GF-D8 (cell line): ENCODE measurements at places on chromosomes 12 and 14.
A peak's percentile ranks its signal among the peaks of the same experiment; 100 is the strongest.

GRCh38 chr14:91774140-91775096 lies 42.5 kb upstream of the CATSPERB start:
- no peak for DNase-seq

- DNase-seq: no peak
These were observed 25.8 kb downstream of the GPR135 start for GRCh38 chr14:59439256-59439965.

- no peak for DNase-seq
These were observed 222.5 kb upstream of the GRIP1 start for GRCh38 chr12:66901138-66901932.

DNA sequence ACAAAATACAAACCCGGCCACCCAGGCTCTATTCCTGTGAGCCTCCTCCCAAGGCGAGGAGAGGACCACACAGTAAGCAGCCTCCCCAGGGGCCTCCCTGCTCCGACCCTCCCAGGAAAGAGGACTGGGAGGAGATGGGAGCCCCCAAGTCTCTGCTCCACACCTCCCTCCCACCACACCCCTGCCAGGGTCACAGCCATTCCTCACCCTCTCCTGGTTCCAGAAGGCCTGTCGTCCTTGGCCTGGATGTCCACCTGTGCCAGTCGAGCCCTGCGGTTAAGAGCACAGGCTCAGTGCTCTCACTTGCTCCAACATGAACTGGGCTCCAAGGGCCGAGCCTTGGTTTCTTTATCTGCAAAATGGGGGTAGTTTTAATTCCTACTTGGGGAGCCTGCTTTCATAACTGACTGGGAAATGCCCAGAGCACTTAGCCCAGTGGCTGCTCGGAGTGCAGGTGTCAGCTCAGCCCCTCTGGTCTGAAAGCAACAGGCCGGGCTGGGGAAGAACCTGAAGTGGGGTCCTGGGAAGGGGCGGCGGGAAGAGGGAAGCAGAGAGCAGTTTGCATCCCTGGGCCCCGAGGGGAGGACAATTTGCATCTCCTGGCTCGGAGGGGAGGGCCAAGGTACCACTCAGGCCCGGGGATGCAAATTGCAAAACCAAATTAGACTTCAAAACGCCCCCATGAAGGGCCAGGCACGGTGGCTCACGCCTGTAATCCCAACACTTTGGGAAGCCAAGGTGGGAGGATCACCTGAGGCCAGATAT lies 23.6 kb downstream of the TCHP start:
- DNase-seq: no peak

DNA sequence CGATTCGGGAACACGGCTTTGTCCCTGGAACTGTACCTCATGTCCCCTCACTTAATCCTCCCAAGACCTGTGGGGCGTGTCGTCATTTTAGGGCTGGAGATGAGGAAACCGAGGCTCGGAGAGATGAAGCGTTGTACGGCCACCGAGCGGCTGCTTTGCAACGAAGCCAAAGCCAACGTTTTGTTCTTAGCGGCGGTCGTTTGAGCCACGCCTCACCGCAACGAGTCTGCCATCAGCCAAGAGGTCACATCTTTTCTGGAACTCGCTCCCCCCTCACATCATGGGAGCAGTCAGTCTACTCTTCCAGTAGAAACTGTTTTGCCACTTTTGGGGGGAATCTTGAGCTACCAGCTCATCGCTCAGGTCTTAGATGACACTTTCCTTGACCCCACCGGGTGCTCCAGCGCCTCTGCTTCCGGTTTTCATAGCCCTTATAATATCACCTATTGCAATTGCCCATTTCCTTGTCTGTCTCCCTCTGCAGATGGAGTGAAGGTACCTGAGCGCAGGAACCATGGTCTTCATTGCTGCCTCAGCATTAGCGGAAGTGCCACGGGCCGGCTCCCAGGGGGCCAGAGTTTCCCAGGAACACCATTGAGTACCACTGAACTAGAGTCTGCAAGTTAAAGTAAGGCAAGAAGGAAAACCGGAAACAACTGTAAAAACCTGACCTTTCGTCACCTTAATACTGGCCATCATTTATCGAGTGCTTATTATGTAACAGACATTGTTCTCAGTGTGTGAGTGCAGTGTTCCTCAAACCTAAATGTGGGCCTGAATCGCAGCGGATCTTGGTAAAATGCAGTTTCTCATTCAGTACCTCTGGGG lies 19.6 kb downstream of the NINJ2 start:
- peak; percentile 73 for DNase-seq

DNA sequence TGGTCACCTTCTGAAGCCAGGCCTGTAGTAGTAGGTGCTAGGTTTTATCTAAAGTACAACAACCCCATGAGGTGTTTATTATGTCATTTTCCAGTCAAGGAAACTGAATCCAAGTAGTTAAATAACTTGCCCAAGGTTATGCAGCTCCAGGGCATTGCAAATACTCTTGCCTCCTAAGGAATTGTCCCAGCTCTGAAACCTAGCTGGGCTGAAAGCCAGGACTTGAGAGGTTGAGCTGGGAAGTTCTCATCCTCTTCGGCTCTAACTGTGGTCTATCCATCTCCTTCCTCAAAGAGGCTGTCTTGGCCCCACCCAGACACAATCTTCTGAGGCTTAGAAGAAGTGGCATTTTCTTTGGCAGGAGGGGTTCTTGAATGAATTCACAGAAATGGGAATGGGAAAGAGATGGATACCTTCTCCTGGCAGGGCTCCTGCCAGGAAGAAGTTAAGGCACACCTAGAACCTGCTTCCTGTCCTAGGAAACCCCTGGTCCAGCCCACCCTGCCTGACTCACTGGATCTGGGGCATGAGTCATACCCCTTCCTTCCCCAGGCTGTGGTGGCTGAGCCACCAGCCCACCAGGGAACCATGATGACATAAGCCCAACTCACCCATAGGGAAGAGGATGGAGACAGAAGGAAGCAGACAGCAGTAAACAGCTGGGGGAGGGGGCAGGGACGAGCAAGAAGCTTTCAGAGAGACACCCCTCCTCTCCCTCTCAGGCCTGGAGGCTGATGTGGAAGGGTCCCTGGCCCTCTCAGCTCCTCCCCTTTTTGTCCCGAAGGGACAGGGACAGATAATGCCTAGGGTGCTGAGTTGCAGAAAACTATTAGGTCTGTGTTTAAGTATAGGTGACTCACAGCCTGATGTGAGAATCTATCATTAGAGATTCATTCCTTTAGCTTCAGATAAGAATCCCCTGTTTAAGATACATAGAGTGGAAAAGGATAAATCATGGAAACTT lies 2.1 kb upstream of the PLEK2 start:
- DNase-seq: no peak

DNA sequence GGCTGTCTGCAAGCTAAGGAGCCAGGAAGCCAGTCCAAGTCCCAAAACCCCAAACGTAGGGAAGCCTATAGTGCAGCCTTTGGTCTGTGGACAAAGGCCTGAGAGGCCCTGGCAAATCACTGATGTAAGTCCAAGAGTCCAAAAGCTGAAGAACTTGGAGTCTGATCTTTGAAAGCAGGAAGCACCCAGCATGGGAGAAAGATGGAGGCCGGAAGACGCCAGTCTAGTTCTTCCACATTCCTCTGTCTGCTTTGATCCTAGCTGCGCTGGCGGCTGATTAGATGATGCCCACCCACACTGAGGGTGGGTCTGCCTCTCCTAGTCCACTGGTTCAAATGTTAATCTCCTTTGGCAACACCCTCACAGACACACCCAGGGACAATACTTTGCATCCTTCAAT lies 58.5 kb downstream of the CAPS2 start:
- DNase-seq: no peak
